ENCODE measurements at places on chromosomes 11 and 22.

- no peak for DNase-seq
Observed at GRCh38 chr11:67648140-67648795, 2.3 kb downstream of the ACY3 start.

DNA sequence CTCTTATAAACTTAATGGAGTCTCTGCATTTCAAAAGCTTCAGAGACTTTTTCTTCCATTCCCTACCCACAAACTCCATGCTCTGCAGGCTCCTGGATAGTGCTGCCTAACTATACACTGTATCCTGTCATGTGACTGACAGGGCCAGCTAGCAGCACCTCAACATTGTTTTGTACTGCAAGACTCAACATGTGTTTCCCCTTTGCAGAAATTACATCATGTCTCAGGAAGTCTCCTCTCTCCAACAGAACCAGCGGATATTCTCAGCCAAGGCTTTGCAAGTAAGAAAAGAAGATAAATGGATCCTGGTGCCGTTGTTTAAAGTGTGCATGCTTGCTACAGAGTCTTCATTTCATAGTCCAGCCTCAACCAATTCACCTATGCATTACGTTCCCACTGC is 164.0 kb upstream of the UBASH3B start:
- no peak for DNase-seq

GRCh38 chr11:88164806-88165585 is 10.2 kb downstream of the RAB38 start:
- DNase-seq: no peak

DNA sequence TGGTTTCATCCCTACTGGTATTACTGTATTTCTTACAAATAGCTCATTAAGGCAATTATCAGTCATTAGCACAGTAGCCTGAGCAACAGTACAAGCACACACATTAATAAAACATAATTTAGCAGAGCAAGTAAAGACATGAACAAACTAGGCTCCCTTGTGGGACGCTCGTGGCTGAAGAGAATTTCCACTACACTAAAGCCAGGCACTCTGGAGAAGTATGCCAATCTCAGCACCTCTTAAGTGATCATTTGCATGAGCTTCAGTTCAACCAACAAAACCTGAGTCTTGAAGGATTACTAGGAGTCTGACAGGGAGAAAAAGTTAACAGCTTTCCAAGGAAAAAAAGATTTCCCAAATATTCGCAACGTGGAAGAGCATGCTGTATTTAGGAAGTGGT is 109.1 kb downstream of the LARGE1 start:
- DNase-seq: no peak

DNA sequence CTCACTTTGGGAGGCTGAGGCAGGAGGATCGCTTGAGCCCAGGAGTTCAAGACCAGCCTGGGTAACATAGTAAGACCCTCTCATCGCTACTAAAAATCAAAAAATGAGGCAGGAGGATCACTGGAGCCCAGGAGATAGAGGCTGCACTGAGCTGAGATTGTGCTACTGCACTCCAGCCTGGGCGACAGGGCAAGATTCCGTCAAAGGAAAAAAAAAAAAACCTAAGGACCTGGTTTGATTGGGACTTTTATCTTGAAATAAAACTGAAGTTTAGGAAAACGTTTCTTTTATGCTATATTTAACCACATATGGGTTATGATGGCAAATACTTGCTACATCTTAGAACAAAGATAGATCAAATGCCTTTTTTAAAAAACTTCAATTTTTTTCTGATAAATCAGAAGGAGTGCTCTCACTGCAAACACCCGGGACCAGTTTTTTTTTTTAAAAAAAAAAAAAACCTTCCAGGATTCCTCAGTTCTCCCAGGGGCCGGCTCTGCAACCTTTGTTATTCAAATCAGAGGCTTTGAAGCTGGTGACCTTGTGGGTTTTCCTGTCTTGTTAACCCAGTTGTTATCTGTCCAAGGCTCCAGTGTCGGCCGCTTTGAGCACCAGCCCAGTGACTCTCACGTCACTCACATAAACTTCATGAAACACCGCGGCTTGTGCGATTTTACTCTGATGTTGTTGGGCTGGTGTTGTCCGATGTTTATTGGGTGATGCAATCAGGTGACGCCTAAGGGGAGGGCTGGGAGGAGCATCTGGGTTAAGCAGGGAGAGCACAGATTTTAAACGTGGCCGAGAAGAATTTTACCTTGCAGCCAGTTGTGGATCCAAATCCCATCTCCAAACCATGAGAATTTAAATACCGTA is 24.7 kb upstream of the SLC22A12 start:
- no peak for DNase-seq

DNA sequence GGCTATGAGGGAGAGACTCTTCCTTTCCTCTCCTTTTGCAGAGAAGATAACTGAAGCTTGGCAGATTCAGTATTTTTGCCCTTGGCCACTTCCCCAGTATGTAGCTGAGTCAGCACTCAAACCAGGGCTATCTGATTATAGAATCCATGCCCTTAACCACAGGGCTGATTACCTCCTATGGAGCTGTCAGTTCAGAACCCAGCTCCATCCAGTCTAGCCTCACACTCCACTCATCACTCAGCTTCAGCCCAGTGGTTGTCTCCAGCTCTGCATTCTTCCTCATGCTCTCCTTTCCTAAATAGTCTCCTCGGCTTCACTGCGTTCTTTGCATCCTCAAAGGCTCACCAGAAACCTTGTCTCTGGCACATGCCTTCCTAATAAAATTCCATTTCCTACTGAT is 151.6 kb upstream of the BLID start:
- no peak for DNase-seq

GRCh38 chr22:38124236-38124974 is 13.9 kb upstream of the BAIAP2L2 start:
- DNase-seq: no peak

DNA sequence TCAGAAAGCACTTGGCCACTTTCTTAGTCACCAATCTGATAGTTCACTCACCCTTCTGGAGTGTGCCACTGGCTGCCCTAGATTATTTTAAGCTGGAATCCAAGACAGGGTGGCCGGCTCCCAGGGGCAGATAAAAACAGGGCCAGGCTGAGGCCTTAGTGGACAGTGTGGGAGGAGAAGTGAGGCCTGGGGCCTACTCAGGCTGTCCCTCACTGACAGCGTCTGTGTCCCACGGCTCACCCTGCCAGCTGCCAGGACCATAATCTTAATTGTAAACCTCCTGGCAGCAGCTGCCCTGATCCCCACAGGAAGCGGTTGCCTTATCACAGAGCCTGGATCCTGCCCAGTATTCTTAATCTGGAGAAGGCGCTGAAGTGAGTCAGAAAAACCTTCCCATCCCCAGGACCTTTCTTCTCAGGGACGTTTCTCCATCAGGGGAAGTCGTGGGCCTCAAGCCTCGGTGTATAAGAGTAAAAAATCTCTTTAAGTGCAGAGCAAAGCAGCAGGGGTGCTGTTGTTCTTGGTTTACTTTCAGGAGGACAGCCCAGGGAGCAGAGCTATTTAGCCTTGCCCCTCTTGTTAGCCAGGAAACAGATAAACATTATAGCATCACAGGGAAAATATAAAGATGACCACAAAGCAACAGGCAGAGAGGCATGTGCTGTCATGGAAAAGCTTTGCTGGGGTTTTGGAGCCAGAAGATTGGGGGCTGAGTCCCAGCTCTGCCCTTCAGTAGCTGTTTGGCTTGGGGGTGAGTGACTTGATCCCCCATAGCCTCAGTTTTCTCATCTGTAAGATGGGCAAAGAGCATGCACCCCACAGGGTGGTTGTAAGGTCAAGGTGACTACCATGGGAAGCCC is 39.6 kb downstream of the TSPAN18 start:
- no peak for DNase-seq

- DNase-seq: no peak
Observed at GRCh38 chr11:113805640-113806039, 26.0 kb downstream of the CLDN25 start.

GRCh38 chr11:394034-394857 is at the start of gene PKP3:
PKP3 (plus strand) TSS chr11:394209; CDS start chr11:394293, 84 bp downstream.
- DNase-seq: no peak

DNA sequence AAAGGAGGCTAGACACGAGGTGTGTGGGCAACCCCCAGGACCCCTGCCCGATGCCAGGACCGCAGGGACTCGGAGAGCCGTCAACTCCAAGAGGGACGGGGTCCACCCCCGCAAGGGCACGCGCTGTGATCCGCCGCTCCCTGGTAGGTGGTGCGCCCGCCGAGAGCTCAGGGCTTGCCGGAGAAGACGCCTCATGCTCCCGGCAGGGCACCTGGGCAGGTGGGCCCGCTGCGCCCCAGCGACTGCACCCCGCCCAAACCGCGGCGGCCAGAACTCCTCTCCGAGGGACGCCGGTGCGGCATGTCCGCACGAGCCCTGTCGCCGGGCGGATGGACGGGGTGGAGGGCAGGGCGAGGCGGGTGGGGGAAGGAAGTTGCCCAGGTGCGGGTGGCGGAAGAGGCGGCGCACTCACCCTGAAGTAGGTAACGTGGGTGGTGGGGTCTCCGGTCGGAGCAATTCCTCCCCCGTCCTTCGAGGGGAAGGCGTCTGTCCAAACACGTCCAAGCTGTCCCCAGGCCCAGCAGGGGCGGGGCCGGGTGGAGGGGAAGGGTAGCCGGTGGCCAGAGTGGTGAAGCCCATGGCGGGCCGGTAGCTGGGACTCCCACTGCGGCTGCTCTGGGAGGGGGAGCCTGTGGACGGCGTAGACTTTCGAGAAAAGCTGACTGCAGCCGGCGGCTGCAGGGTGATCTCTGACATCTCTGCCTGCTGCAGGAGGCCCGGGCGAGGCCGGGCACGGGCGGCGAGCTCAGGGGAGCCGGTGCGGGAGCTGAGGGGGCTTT is 37.2 kb downstream of the IGSF9B start:
- no peak for DNase-seq

GRCh38 chr11:27535103-27535502 is 28.5 kb upstream of the LIN7C start:
- DNase-seq: no peak

DNA sequence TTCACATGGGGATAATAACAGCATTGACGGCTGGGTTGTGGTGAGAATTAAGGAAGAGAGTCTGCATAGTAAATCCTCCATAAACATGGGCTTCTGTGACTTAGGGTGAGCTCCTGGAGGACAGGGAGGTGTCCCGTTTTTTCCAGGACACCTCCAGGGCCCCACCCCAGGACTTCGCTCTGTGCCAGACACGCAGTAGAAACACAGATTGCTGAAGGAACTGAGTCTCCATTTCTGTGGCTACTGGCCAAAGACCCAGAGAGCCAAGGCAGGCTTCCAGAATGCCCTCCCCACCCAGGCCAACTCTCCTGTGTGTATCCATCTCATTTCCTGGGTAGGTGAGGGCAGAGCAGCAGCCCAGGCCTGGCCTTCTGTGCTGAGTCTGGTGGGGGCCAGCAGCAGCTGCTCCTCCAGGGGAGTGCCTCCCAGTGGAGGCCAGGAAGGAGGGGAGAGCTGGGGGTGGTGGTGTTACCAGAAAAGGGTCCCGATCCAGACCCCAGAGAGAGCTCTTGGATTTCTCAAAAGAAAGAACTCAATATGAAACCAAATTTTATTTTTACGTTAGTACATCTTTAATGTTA is 9.5 kb upstream of the RFPL3 start:
- no peak for DNase-seq

DNA sequence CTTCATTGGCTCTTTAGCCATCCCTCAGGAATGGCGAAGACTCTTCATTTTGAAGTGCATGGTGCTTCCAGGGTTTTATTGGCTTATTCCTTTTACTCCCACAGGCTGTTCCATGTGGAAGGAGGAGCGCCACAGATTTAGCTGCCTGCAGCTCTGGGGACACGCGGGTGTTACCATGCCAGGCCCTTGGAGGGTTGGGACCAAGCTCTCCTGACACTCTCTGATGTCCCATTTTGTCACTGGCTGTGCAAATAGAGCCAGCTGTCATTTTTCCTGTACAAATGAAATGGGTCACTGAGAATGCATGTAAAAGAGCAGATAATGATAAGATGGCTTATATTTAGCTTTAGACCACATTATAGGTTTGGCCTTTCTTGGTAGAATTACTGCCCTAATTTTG is 9.2 kb downstream of the THYN1 start:
- DNase-seq: no peak

- no peak for DNase-seq
Observed at GRCh38 chr11:79229047-79229446, 211.8 kb downstream of the TENM4 start.

DNA sequence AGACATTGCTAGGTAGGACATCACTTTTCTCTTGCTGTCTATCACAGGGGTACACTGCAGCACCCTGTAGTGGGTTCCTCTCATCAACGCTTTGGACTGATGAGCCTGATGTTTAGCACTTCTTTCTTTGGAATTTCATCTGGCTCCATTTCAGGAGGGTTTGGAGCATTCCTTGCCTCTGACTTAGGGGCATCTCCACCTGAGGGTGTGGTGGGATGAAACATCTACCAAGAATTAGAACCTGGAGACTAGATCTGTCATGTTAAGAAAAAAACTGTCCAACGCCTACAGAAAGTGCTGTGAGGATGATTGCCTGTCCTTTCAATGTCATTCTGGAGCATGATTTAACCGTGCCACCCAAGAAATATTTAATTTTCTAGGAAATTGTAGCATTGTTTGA is 648.4 kb downstream of the ETS1 start:
- no peak for DNase-seq

DNA sequence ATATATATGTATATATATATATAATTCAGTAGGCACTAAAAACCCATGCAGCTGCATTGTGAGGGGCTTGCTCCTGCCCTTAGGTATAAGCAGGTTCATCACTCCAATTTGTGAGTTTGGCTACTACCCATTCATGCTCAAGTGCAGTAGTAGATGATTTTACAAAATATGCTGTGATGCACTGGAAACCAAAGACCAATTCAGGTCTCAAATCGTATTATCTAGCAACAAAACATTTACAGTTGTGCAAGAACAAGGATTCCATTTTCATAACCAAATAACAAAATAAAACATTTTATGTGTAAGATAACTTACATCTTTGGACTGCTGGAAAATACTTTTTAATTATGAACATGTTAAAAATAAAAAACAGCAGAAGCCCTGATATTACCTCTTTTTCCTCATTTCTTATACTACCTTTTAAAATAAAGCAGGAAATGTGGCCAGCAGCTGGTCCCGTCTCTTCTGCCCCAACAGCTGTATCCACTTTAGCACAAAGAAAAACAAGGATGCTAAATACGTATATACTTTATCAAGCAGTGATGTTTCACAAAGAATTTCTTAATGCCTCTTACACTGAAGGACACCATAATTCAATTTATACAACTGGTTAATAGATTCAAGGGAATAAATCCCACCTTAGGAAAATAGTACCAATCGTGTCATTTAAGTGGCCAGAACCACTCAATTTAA is 2.8 kb downstream of the CREBZF start:
- DNase-seq: no peak

DNA sequence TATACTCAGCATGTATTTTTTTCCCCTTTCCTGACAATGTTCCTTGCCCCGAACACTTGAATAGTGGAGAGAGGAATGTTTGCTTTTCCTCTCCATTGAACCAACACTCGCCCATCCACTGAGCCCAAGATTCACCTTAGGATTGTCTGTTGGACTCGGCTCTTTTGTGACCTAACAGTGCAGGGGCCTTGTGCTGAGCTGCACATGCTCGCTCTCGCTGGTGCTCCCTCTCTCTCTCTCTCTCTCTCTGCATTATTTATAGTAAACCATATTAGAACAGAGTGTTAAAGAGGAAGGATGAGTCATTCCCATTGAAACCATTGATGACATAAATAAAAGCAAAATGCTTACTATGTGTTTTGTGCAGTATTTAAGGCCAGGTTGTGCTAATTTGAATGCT is 20.7 kb downstream of the ZBTB16 start:
- DNase-seq: no peak

GRCh38 chr22:47218671-47219070 is 456.2 kb downstream of the TBC1D22A start:
- DNase-seq: no peak

Data from activated CD8-positive, alpha-beta memory T cell treated with anti-CD3 and anti-CD28 coated beads for 48 hours (primary cell).